IMR-90 (cell line): ENCODE measurements at places on chromosomes 3 and 15. TPM values are rescaled to one million over a fixed set of nuclear protein-coding genes. Genes with fewer than 3 reads are reported as not detected.

GRCh38 chr3:24123596-24123995 is 178.5 kb downstream of the NR1D2 start:
- DNase-seq: peak; percentile 6

DNA sequence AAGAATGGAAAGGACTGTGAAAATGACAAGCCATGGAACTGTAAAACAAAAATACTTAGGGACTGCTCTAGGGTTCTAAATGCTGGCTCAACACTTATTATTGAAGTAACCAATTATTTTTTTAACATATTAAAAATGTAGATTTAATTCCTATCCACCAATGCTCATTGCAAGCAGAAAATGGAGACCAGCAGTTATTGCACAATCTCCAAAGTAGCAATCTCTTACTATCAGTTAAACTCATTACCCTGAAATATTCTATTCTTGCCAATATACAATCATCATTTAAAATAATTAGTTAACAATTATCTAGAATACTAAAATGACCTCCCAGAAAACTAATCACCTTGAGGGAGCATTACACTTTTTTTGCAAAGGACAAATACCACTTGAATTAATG is 499.8 kb downstream of the NAALADL2 start:
- no peak for DNase-seq

DNA sequence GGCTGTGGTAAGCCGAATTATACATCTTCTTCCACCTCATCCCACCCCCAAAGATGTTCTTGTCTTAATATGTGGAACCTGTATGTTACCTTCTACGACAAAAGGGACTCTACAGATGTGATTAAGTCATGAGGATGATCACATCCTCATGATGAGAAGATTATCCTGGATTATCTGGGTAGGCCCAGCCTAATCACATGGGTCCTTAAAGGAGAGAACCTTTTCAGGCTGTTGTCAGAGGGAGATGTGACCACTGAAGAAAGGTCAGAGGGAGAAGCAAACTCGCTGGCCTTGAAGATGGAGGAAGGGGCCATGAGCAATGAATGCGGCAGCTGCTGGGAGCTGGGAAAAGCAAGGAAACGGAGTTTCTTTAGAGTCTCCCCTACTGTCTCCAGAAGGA is 12.9 kb upstream of the SCG3 start:
- DNase-seq: no peak

- DNase-seq: peak; percentile 63
These were observed 681.3 kb downstream of the ROBO1 start for GRCh38 chr3:79086514-79086913.

DNA sequence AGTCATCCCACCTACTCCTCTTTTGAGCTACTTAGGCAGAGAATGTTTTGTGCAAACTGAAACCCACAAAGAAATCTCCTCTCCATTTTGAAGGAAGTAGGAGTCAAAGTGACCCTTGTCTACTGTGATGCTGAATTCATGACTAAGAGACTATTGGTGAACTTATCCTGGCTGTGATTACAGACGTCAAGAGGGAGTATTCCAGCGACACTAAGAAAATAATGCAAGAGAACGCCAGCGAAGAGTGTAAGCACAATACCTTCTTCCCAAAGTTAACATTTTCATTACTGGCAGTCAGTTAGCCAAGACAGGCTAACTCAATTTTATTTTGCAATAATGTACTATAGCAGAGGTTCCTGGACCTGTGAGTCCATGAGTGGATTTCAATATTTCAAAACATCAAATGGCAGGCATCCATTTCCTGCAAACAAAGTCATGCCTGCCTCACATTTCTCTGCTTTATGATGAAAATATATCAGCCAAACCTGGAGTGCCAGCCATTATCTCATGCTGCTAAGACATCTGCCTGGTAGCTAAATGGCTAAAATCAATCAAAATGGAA is 59.0 kb downstream of the CTNNB1 start:
- no peak for DNase-seq

ZIC1 gene
- total RNA-seq: not detected in 2 replicates

DNA sequence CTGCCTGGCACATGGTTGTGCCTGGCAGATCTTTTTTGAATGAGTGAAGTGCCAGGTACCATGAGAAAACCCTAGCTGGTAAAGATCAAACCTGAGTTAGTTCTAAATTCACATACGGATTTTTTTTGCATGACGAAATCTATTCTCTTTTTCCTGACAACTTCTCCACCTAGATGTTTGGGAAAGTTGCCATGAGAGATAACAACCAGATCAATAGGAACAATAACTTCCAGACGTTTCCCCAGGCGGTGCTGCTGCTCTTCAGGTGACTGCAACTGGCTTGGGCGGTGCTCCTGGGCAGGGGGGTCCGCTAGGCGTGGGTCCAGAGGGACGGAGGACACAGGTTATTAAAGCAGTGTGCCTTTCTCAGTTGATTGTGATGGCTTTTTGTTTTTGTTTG is 71.8 kb downstream of the CHDH start:
- no peak for DNase-seq

DZIP1L gene
- 14.7 and 21.4 TPM in 2 replicates for total RNA-seq

DNA sequence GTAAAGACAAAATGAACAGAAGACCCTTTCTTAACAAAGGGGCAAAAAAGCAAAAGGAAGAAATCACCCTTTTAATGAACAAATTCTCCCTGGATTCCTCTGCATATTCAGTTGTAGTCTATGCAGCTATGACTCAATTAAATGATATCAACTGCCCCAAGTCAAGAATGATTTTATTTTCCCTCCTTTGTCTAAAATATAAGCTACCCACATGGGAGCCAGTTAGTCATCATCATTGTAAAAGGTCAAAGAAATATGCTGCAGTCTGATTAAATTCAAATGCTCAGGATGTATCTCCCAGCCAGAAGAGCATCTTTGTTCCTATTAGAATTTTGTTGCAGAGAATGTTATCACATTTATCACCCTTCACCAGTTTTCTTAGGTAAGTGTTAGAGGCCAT is 84.0 kb downstream of the SST start:
- no peak for DNase-seq

- DNase-seq: no peak
These were observed 269.6 kb upstream of the ST8SIA2 start for GRCh38 chr15:92123962-92124656.

- DNase-seq: no peak
These were observed 17.2 kb upstream of the ANKDD1A start for GRCh38 chr15:64894395-64895056.

SCAMP5 gene
- 0.36 and 0.56 TPM in 2 replicates for total RNA-seq

GRCh38 chr3:130569461-130570365 is 52.7 kb downstream of the COL6A6 start:
- DNase-seq: no peak

GRCh38 chr3:103403191-103403590 is 968.4 kb downstream of the ZPLD1 start:
- DNase-seq: no peak

- no peak for DNase-seq
These were observed 446.8 kb upstream of the RARB start for GRCh38 chr3:24981309-24981708.

- DNase-seq: no peak
These were observed 57.5 kb downstream of the CORO2B start for GRCh38 chr15:68636256-68636655.

GRCh38 chr15:83565553-83566159 is 88.3 kb upstream of the ADAMTSL3 start:
- peak; percentile 19 for DNase-seq

MTHFS gene
- 6.3 and 8.3 TPM in 2 replicates for total RNA-seq

GRCh38 chr3:51502562-51502910 is 2.7 kb upstream of the DCAF1 start:
- no peak for DNase-seq

- DNase-seq: peak; percentile 41
These were observed 111.5 kb upstream of the COL8A1 start for GRCh38 chr3:99526921-99527320.

SLC27A2 gene
- total RNA-seq: under 0.01 TPM in 1 of 2 replicates, not detected in the other

- DNase-seq: no peak
These were observed 568.3 kb upstream of the ZNF717 start for GRCh38 chr3:76353683-76354082.

DNA sequence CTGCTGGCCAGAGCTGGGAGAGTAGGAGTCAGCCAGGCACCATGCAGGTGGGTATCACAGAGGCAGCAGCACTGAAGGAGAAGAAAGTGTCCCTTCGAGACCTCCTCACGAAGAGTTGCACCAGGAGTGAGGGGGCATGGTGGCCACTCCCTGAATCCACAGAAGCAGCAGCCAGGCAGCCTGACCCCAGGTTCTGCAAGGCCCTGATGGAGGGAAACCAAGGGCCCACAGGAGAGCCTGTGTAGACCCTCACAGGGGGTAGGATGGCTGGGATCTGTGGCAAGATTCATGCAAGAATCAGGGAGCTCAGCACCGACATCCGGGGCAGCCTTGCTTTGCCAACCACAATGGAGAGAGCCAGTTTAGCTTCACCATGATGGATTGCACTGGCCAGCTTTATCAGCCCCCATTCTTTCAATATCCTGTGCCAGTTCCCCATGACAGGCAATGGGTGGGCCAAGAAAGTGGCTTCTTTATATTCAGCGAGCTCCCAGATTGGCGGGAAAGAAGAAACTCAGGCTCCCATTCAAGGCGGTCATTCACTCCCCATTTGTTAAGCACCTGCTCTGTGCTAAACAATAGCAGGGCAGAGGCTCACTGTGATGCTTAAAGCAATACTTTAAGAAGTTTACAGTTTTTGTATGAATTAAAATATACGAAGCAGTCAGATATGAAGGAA is 33.5 kb upstream of the TBC1D21 start:
- DNase-seq: no peak

CCR3 gene
- not detected in 2 replicates for total RNA-seq

GRCh38 chr15:72323752-72324151 is 3.8 kb upstream of the CELF6 start:
- DNase-seq: no peak

DNA sequence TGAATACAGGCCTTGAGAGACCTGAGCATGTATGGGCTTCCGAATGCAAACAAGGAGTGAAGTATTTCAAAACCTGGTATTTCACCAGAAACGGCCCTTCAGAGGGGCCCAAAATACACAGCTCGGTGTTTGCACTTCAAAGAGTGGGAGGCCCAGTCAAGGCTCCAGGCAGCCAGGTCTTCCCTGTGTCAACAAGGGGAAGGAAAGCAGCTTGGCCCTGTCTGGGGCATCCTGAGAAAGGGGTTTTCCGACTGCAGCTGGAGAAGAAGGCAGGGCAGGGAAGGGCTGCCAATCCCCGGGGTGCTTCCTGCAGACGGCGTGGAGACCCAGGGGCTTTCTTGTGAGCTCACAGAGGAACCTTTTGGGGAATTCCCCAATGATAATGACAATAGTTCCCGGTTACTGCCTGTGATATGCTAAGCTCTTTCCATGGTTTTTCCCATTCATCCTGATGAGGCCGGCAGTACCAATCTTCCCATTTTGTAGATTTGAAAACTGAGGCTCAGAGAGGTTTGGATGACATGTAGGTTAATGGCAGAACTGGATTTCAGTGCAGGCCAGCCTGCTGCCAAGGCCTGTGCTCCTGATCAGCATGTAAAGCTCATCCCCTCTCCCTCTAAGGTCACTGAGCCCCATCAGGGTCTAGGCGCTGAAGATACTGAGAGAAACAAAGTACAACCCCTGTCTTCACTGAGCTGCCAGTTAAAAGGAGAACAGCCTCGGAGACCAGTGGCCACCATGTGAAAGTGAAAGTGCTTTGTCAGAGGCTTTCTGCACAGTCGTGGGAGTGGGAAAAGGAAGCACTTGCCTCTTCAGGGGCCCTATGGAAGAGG is 43.0 kb upstream of the TLE3 start:
- peak; percentile 57 for DNase-seq

GRCh38 chr3:114154321-114154821 is 24.5 kb downstream of the DRD3 start:
- DNase-seq: no peak

DNAH12 gene
- under 0.01 TPM in 2 replicates for total RNA-seq

DNA sequence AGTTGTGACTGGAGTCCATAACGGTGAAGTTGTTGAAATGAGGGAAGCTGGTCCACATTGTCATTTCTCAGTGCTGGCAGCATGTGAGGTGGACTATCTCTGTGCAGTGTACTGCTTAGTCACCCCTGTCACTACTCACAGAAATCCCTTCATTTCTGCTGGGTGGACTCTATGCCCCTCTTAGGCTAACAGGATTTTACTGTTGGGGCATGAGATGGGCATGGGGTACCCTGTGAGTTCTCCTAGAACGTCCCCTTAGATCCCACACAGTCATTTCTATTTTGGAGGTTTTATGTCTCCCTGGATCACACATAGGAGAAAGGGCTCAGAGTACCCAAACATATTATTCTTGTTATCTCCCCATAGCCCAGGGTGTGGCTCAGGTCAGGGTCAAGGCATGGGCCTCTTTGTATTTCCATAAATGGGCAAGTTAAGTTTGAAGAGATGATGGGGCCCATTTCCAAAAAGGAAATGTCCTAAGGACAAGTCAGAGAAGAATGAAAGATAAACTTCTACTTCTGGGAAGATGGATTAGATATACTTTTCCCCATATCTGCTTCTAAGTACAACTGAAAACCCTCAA is 15.2 kb downstream of the P2RY1 start:
- DNase-seq: no peak

DNA sequence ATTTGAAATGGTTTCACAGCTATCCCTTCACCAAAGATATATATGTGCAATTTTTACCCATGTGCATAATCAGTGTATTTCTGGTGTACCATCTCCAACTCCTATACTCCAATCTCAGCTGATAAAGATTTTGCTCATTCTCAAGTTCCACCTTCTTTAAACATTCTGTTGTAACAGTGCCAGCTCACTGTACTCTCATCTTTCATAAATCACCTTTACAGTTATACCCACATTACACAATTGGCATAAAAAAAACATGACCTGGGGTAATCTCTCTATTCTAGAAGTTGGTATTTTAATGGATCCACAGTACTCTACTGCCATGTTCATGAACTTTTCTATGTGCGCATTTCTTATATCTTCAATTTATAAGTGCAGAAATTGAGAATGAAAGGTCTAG is 339.9 kb upstream of the DPH6 start:
- no peak for DNase-seq

- no peak for DNase-seq
These were observed 178.7 kb upstream of the TLE3 start for GRCh38 chr15:70276401-70276800.

GRCh38 chr3:133895208-133896001 is at the start of gene RAB6B:
Gene RAB6B (minus strand): TSS chr3:133895882. CDS start chr3:133895466, 416 bp downstream.
- peak; percentile 20 for DNase-seq

TNFAIP8L3 gene
- total RNA-seq: 0.83 and 0.90 TPM in 2 replicates

- peak; percentile 20 for DNase-seq
These were observed 17.3 kb downstream of the C3orf18 start for GRCh38 chr3:50550079-50550736.

- DNase-seq: peak; percentile 82
These were observed 222.3 kb upstream of the CDIN1 start for GRCh38 chr15:36356978-36357601.

GOLGA6A gene
- not detected in 2 replicates for total RNA-seq

GREM1 gene
- total RNA-seq: 848 and 1,032 TPM in 2 replicates

GRCh38 chr15:37100109-37100965 is at the start of gene MEIS2:
Gene MEIS2 (minus strand): TSS chr15:37100549. CDS start chr15:37099466, 1,083 bp downstream.
- peak; percentile 96 for DNase-seq

DNA sequence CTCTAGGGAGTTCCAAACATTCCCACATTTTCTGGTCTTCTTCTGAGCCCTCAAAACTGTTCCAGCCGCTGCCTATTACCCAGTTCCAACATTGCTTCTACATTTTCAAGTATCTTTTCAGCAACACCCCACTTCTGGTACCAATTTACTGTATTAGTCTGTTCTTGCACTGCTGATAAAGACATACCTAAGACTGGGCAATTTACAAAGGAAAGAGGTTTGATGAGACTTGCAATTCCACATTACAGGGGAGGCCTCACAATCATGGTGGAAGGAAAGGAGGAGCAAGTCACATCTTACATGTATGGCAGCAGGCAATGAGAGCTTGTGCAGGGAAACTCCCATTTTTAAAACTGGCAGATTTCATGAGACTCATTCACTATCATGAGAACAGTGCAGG is 629.1 kb upstream of the NR2F2 start:
- no peak for DNase-seq

QARS1 gene
- 396 and 404 TPM in 2 replicates for total RNA-seq

GRCh38 chr3:5187920-5188418 is 462 bp downstream of the EDEM1 start:
- peak; percentile 24 for DNase-seq
